ENCODE measurements at places on chromosomes 6 and 20.

DNA sequence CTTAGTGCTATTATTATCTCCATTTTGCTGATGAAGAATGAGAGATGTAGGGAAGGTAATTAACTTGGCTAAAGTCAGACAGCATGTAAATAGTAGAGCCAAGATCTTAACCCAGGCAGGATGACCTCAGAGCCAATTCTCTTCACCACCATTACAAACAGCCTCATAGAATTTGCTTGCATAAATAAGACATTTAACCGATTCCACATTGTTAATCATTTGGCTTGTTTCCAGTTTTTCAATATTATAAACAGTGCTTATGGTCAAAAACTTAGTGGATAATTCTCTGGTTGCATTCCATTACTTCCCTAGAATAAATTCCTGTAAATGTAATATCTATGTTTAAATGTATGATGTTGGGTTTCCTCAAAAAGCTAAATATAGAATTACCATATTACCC is 19.1 kb upstream of the PRDM1 start:
- DNase-seq, result no peak

- DNase-seq, result no peak
Measured at GRCh38 chr6:125904871-125905270, 51.7 kb upstream of the HINT3 start.

DNA sequence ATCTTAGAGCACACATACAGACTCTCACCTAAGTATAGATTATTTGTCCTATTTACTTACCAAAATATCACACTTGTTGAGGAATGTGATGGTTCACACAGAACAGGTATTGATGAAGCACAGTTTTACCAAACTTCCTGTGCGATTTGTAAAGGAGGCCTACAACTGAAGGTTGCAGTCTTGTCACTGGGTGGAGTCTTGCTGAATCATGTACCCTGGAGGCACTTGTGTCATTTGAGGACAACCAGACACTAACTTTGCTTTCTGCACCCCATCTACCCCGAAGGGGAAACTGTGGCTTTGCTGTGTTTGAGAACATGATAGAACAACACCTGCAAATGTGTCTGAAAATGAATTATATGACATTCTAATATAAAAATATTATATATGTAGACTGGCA is 32.4 kb upstream of the HINT3 start:
- no peak for DNase-seq

- DNase-seq, result no peak
Measured at GRCh38 chr6:5786969-5787720, 219.6 kb downstream of the NRN1 start.

GRCh38 chr20:9602847-9603183 is 88.4 kb downstream of the LAMP5 start:
- DNase-seq, result no peak
